Esophagus squamous epithelium (tissue), 5 donors: ENCODE measurements at places on chromosomes 2 and 18.

DNA sequence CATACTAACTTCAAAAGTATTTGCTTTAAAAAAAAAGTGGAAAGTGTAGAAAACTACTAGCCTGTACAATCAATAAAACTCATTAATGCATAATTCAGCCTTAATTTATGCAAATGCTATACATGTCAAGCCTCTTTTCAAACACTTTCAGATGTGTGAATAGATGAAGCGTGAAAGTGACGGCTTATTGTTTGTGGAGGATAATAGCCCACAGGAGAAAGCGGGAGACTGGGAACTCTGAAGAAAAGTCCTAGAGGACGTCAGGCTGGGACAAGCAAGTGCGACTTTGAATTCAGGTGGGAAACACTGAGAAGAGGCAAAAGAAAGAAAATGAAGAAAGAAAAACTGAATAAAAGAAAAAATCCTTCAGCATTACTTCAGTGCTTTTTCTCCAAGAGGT, 108.5 kb downstream of the STK39 start:
- DNase-seq, result no peak

GRCh38 chr18:13715330-13715729, 11.0 kb downstream of the FAM210A start:
- no peak for DNase-seq

GRCh38 chr2:108414945-108415344, 34.1 kb upstream of the GCC2 start:
- no peak for DNase-seq

DNA sequence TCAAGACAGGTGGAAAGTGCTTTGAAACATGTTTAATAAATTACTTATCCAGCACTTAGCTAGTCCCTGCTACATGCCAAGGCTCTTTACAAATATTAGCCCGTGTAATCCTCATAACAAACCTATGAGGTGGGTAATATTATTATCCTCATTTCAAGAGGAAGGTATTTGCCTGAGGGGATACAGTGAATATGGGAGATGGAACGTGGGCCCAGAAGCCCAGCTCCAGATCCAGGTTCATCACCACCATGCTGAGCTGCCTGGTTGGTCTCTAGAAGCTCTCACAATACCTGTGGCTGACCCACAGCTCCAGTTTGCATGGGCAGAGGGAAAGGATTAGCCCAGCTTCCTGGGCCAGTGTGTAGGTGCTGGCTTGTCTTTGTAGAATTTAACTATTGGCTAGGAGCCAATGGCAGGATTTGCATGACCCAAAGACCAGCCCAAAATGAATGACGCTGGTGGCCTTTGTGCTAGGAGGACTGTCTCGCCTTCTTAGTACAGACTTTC, 61.6 kb upstream of the ATP8B1 start:
- no peak for DNase-seq

DNA sequence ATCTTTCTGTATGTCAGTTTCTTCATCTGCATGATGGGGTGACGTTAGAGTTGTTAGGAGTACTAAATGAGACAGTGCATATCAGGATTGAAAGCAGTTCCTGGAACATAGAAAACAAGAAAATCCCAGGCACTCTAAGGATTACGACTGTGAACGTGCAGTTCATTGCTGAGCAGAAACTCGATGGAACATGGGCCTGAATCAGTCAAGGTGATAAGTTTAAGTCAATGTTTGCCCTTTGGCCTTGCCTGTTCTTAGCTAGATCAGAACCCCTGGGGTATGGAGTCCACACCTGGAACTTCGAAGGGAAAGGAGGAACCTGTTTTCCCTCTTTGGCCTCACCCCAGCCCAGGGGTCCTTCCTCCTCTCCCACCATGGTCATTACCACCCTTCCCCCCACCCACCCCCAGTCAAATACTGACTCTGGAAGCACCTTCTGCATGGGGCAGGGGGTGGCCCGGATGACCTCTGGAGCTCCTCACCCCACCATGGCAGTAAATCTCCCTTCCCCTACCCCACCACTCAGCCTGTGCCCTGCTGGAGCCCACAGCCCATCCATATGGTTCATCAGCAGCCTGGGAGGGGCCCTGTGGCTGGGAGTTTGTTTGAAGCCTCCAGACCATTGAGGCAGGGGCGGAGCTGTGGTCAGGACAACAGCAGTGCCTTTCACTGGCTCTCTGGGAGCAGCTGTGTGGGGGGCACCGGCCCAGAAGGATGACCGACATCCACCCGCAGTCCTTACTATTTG, 164.1 kb downstream of the SMAD7 start:
- no peak for DNase-seq

DNA sequence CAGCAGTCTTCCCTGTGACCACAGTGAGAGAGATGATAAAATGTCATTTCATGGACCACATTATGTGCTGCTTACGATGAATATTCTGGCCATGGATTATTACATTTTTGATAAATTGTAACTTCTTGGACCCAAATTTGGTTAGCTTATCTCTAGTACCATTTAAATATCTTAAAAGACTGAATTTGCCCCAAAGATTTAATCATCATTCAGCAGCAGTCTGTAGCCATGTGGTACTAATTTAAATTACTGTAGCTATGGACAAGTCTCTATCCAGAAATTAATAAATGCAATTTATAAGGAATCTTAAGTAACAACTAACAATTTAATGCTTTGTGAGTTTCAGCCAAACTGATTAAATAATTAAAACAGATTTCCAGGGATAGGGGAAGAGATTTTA, 644.9 kb upstream of the FANCL start:
- no peak for DNase-seq

- no peak for DNase-seq
Measured at GRCh38 chr2:196125596-196125995, 45.8 kb downstream of the STK17B start.

- DNase-seq, result no peak
Measured at GRCh38 chr2:231714639-231715498, 6.5 kb downstream of the PTMA start.

- DNase-seq, result no peak
Measured at GRCh38 chr2:164917296-164917903, 37.9 kb downstream of the SLC38A11 start.

GRCh38 chr2:198400999-198401398, 596.6 kb downstream of the PLCL1 start:
- no peak for DNase-seq
